ENCODE measurements at places on chromosomes 1 and 21.

GRCh38 chr1:6485168-6486101 is 6.0 kb downstream of the PLEKHG5 start:
- no peak for DNase-seq

- no peak for DNase-seq
Measured at GRCh38 chr1:215517441-215517891, 49.6 kb upstream of the KCTD3 start.

- DNase-seq = no peak
Measured at GRCh38 chr1:210378736-210379135, 50.0 kb downstream of the HHAT start.

- no peak for DNase-seq
Measured at GRCh38 chr1:179251675-179252074, 22.2 kb upstream of the ABL2 start.

GRCh38 chr1:181501612-181502011 is 18.3 kb downstream of the CACNA1E start:
- DNase-seq = no peak

DNA sequence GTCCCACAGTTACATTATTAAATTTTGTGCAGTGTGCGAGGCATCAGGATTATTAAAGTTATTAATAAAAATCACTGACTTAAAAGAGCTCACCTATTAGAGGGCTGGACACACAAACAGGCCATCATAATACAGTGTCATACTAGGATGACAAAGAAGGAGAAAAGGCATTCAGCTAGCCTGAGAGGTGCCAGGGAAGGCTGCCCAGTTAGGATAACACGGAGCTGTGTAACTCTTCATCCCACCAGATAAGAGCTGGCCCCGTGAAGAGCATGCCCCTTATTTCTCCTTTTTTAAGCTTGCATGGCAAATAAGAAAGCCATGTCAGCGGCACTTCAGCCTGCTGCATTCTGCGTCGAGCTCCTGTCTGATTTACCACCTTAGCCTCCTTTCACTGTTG is 109.5 kb downstream of the KCNK1 start:
- DNase-seq = no peak

- no peak for DNase-seq
Measured at GRCh38 chr1:14945132-14946010, 208.2 kb upstream of the TMEM51 start.

- no peak for DNase-seq
Measured at GRCh38 chr1:27513528-27513927, 23.6 kb upstream of the WASF2 start.

DNA sequence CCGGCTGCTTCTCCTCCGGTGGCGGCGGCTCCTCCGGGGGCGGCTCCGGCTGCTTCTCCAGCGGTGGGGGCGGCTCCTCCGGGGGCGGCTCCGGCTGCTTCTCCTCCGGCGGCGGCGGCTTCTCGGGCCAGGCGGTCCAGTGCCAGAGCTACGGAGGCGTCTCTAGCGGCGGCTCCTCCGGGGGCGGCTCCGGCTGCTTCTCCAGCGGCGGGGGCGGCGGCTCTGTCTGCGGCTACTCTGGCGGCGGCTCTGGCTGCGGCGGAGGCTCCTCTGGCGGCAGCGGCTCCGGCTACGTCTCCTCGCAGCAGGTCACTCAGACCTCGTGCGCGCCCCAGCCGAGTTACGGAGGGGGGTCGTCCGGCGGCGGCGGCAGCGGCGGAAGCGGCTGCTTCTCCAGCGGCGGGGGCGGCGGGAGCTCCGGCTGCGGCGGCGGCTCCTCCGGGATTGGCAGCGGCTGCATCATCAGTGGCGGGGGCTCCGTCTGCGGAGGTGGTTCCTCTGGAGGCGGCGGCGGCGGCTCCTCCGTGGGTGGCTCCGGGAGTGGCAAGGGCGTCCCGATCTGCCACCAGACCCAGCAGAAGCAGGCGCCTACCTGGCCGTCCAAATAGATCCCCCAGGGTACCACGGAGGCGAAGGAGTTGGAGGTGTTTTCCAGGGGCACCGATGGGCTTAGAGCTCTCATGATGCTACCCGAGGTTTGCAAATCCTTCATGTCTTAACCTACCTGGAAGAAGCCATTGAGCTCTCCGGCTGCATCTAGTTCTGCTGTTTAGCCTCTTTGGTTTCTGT is 2.0 kb downstream of the LORICRIN start:
- DNase-seq = no peak

DNA sequence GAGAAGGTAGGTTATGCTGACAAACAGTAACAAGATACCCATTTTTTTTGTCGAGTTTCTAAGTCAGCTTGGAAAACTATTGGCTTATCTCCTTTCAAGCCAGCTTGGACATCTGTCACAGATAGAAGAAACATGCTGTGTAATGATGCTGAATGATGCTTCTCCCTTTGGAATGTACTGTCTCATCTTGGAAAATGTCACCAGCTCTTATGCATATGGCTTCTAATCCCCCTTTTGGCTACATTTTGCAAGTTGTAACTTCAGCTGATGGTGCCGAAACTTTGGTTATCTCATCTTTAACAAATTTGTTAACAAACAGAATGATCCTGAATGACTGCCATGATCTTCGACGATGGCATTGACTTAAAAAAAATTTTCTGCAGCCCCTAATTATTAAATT is 68.8 kb upstream of the ST6GALNAC3 start:
- DNase-seq = no peak

DNA sequence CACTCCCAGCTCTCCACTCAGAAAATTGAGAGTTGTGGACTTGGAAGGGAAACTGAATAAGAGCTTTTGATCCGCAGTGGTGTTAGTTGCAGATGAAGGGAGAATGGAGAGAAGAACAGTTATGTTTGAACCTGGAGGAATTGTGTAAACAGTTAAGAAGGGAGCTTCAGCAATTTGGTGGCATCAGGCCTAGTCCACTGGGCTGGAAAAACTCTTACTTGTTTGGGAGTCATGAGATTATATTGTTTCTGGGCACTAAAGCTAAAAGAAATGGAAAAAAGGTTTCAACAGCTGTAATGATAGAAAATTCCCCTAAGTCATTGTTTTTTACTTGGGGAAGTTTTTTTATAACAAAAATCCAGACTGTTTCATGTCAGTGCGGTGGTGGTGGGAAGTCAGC is 256.1 kb upstream of the C1orf87 start:
- DNase-seq = no peak

GRCh38 chr1:224534731-224535130 is 81.4 kb upstream of the CNIH3 start:
- no peak for DNase-seq

GRCh38 chr1:228004331-228004855 is 2.4 kb upstream of the WNT3A start:
- no peak for DNase-seq

DNA sequence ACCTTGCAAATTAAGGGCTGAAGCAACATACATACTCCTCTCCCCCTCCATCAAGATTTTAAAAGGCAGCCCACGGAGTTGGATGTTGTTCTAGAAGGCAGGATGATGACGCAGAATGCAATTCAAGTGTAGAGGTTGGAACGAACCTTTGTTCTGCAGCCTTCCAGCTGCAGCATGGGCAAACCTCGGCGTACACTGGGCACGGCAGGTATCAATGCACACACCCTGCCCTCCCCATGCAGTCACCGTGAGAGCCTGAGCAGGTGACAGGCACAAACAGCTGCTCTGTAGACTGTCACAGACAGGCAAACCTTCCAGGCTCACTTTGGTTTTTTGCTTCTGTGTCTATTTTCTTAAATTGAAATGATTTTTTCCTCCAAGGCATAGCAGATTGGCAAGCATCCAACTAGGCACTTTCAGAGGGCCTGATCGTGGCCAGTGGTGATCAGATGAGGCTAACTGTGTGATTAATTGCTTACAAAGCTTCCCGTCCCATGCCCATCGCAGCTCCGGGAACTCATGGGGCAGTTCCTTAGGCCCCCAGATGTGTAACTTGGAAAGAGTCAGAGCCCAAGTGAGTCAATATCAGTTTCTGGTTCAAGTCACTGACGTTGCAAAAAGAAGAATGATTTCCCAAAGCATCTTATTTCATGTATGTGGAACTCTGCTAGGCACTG is 82.3 kb downstream of the ITPKB start:
- no peak for DNase-seq

DNA sequence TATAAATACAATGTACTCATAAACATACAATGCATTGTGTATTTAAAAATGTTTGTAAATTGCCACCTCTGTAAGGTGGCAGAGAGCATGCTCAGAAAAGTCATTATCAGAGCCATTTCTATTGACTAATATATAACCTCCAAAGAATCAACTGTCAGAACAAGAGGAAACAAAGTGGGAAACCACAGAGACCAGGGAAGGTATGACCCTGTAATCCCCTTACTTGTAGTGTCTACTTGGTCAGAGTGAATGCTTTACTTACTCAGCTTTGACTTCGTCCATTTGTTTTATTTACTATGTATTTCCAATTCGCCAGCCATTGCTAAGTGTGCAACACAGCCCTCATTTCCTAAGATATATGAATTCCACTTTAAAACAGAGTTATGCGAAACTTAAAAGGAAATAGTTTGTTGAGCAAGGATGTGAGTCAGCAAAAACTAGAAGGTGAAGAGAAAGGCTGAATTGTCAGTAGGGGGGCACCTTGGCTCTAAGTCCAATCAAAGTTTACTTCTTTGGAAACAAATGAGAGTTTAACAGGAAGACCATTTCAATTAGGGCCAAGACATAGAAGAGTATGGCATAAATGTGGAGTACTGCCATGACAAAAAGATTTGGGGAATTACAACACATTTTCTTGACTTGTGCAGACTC is 671.7 kb upstream of the PTBP2 start:
- DNase-seq = no peak

DNA sequence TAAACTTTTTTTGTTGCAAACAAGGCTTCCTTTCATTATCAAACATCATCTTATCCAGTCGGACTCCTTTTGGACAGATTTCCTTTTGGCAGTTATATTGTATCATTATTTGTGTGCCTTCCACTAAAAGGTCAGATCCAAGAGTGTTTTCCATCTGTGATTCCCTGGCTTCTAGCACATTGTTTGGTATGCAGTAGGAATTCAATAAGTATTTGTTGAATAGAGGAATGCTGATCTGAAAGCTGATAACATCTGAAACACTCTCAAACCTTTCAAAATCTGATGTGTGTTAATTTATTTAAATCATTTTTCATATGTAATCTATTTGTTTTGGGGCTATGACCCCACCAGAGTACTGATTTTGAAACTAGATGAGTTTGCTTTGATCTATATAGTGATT is 39.0 kb downstream of the NDC1 start:
- no peak for DNase-seq

GRCh38 chr1:116699605-116700004 is 32.1 kb upstream of the IGSF3 start:
- no peak for DNase-seq

DNA sequence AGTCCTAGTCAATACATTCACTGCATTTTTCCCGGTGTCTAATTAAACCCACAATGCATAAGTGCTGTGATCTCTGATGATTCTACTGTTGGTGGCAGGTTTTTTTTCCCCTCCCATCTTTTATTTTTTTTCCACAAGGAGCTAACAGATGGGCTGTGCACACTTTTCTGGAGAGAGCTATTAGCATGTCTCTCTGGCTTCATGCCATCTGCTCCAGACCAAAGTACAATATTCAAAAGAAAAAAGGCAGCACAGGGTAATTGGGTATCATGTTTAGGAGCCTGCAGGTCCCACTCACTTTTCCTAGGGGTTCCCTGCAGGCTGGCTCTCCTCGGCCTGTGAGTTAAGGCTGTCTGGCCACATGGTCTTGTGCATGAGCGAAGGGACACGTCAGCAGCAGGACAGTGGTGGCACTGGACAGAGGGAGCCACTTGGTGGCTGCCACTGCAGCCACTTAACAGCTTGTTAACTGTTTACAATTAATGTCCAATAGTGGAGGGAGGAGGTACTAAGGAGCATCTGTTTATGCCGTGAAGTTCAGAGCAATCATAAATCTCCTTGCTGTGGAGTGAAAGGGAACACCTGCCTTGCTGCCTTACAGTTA is 53.5 kb upstream of the C8B start:
- DNase-seq = no peak

GRCh38 chr21:29669416-29669815 is 270.4 kb downstream of the GRIK1 start:
- no peak for DNase-seq

DNA sequence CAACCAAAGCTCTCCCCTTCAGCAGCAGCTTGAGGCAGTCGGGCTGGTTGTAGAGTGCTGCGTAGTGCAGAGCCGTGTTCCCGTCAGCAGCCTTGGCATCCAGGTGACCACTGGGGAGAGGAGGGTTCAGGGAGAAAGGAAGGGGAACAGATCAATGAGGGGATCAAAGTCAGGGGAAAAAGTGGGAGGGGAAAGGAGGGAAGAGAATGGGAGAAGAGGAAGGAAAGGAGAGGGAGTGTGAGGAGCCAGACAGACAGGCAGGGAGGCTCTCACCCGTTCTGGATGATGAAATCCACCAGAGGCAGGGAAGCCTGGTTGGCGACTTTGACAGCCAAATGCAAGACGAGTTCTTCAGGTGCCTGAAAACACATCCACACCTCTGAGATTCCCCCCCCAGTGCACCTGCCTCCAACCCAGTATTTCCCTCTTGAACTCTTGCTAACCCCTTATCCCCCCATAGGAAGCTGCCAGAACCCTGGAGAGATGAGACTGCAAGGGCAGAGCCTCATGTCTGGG is 9.8 kb upstream of the TCEA3 start:
- no peak for DNase-seq

Measured in activated CD8-positive, alpha-beta memory T cell treated with anti-CD3 and anti-CD28 coated beads for 4 hours (primary cell).